ENCODE measurements at places on chromosomes 13 and 19.

DNA sequence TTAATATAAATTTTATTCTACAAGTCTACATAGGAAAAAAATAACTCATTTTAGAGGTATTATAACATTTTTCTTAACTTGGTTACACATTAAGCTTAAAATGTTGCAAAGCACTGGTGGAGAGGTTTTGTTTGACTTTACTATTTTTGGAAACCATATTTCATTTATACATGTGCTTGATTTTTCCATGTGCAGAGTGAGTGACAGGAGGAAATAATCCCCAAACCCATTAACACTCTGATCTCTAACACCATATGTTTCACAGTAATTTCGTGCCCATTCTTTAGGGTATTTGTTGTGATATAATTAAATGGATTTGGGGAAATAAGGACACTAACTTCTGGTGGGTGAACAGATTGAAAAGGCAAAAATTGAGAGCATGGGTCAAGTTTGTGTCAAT is 2124.4 kb upstream of the PCDH20 start:
- DNase-seq, result no peak

DNA sequence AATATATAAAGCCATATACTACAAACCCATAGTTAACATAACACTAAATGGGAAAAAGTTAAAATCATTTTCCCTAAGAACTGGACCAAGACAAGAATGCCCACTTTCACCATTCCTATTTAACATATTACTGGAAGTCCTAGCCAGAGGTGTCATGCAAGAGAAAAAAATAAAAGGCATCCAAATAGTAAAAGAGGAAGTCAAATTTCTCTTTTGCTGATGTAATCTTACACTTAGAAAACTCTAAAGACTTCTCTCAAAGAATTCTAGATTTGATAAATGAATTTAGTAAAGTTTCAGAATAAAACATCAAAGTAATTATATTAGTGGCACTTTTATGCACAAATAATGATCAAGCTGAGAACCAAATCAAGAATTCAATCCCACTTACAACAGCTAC is 678.9 kb upstream of the SLITRK5 start:
- DNase-seq, result no peak

DNA sequence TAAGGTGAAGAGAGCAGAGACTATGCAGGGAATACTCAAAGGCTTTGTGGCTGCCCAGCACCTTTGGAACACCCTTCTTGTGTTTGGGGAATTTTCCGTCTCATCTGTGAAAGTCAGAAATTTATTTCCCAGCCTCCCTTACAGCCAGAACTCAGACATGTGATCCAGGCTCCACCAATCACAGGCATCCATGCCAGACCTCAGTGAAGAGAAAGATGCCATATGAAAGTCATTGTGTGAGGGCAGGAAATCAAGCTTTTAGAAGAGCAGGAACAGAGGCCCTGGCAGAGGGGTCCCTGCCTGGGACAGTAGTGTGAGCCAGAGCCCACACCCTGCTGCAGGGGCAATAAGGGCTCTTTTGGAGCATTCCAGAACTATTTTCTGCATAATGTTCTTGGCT is 12.1 kb downstream of the CCDC70 start:
- DNase-seq, result no peak

DNA sequence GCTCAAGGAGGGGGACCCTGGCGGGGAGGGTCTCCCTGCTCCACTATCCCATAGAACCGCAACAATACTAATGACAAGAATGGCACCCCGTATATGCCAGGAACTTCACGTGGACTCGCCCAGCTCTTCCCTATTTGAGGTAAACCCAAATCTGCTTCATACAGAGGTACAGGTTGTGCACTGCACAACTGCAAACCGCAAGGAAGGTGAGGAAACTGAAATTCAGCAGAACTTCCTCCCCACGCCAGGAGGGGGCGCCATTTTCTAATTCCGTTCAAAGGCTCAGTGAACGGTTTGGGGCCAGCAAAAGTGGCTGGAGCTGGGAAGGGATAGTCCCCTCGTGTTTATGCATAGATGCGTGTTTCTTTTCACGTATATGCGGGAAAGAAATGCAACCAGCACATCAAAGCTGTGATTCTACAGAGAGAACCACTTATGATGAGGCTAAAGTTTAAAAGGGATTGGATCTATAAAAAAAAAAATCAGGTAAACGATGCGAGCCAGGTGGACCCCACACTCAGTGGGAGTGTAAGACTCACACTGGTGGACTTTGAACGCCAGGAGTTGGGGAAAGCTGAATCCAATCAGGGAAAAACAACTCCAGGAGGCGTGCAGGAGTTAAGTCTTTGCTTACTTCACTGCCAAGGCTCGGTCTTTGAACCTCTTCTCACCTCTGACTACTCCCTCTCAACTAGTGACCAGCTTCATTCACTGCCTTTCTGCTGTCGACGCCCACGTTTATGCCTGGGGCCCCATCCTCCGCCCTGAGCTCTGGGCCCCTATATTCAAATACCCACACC is 20.3 kb downstream of the C19orf81 start:
- no peak for DNase-seq

GRCh38 chr13:40596484-40596883 is 70.0 kb downstream of the FOXO1 start:
- DNase-seq, result no peak

GRCh38 chr13:111874981-111875380 is 192.0 kb upstream of the SOX1 start:
- DNase-seq, result no peak

- no peak for DNase-seq
Observed at GRCh38 chr19:10544242-10544752, 593 bp downstream of the ATG4D start.

DNA sequence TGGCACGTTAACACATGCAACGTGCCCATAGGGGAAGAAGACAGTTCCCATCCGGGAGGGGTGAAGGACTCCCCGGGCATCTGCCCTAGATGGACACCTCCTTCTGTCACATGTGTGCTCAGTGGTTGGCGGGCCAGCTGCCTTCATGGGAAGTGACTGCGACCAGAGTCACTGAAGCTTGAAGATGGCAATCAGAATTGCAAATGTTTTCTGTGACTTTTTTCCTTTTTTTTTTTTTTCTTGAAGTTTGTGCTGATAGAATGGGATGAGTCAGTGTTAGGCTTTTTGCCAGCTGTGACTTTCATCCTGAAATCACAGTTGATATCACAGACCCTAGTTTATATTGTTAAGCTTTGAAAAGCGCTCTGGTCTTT is 109.2 kb upstream of the MCF2L start:
- DNase-seq, result peak; percentile 19

DNA sequence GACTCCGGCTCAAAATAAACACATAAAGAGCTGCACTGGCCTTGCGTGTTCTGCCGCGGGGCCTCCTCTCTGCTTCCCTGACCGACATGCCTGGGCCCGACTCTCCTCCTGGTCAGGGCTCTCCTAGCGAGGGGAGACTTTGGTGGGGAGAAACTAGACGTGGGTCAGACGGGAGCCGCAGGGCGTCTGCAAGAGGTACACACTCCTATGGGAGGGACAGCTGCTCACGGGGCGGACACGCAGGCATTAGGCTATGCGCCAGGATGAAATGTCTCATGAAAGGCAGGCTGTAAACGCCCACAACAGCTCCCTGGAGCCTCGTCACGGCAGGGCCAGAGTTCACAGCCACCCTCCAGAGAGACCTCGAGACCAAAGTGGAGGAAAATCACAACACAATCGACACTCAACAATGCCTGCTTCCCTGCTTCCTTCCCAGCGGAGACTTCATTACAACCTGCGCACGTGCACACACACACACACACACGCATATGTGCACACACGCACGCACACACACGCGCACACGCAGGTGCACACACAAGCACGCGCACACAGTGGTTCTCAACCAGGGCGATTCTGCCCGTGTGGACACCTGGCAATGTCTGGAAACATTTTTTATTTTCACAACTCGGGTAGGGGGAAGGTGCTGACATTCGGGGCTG is 5.8 kb downstream of the SLC39A3 start:
- no peak for DNase-seq

DNA sequence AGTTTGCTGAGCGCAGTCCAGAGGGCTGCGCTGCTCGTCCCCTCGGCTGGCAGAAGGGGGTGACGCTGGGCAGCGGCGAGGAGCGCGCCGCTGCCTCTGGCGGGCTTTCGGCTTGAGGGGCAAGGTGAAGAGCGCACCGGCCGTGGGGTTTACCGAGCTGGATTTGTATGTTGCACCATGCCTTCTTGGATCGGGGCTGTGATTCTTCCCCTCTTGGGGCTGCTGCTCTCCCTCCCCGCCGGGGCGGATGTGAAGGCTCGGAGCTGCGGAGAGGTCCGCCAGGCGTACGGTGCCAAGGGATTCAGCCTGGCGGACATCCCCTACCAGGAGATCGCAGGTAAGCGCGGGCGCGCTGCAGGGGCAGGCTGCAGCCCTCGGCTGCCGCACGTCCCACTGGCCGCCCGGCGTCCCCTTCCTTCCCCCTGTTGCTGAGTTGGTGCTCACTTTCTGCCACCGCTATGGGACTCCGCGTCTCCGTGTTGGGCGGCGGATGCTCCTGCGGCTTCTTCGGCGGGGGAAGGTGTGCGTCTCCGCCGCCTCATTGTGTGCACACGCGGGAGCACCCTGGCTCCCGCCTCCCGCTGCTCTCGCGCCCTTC is 772 bp downstream of the GPC6 start:
- no peak for DNase-seq

- DNase-seq, result no peak
Observed at GRCh38 chr13:90757127-90757680, 590.3 kb upstream of the MIR17HG start.

DNA sequence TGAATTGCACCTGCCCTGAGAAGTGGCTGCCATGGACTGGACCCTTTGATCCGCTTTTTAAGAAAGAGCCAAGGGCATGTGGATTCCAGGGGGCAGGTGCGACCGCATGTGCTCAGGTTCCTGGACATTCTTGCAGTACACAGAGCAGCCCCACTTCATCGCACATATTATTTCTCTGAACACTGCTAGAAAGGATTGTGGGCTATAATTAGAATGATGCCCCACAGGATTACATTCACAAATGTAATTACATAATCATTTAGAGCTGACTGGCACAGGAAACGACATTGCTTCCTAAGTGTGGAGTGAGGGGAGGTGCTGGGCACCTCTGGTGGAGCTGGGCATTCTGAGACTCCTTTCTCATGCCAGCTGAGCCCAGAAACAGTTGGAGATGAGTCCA is 37.5 kb upstream of the VSTM2B start:
- no peak for DNase-seq

DNA sequence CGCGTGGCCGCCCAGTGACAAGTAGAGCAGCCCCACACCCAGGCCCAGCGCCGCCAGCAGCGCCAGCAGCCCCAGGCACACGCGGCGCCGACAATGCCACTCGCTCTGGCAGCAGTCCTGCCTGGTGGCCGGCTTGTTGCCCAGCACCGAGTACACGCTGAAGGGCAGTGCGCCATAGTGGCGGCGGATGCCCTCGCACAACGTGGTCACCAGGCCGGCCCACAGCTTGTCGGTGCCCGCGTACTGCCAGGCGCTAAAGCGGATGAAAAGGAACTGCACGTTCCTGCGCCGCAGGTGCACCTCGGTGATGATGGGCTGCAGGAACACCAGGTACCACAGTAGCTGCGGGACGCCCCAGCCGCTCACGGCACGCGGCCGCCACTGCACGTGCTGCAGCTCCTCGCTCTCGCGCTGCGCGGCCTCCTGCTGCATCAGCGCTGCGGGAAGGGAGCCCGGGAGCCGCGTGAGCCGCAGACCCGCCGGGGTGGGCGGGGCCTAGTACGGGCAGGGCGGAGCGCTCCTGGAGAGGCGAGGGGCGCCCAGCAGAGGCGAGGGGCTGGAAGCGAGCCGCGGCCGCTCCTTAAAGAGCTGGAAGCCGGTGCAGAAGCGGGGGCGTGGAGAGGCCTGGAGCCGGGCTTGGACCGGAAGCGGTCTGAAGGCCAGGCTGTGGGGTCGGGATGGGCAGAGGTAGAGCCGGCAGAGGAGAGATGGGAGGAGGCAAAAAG is 7.3 kb downstream of the NKPD1 start:
- DNase-seq, result no peak

GRCh38 chr19:48321372-48321621 is 4.1 kb upstream of the EMP3 start:
- peak; percentile 91 for DNase-seq

- DNase-seq, result peak; percentile 12
Observed at GRCh38 chr13:33761740-33762139, 56.2 kb upstream of the RFC3 start.

GRCh38 chr13:51006067-51006845 is 96.7 kb downstream of the RNASEH2B start:
- no peak for DNase-seq

- DNase-seq, result no peak
Observed at GRCh38 chr19:55492362-55492944, 4.2 kb downstream of the SSC5D start.

DNA sequence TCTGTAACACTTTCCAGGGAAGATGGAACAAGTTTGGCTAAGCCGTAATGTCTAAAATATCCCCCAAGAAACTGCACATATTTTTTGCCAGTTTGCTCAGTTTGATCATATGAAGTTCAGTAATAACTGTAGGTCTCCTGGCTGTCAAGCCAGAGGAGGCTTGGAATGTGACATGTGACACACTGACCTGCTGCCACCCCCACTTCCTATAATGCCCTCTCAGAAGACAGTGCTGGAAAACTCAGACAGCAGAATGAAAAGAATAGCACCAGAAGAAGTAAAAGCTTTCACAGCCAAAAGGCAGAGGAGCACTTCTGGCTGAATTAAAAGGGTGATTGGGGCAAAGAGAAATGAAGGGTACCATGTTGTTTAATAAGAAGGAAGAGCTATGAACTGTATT is 67.4 kb upstream of the UBAC2 start:
- no peak for DNase-seq

DNA sequence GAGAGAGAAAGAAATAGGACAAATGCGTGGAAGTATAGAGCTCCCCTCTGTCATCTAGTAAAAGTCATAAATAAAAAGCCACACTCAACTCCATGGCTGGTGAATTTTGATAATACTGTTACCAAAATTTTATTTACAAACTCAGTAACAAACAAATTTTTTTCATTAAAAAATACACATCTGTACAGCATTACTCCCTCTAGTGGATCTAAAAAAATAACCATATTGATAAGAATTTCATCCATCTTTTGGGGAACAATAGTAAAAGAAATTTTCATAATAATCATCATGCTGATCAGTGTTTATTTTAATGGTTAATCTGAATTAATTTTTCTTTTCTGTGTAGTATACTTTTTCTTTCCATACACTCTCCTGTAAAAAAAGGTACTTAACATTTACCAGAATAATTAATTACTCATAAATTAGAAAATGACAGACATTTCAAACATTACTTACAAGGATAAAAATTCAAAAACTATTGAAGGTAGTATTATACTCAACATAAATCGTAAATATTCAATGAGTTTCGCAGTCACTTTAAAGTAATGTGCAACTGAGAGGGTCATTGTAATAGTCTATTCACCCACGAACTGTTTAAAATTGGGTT is 173.5 kb upstream of the LSM14A start:
- DNase-seq, result no peak

Data from RKO (cell line).